ENCODE measurements at places on chromosomes 6 and 20.

DNA sequence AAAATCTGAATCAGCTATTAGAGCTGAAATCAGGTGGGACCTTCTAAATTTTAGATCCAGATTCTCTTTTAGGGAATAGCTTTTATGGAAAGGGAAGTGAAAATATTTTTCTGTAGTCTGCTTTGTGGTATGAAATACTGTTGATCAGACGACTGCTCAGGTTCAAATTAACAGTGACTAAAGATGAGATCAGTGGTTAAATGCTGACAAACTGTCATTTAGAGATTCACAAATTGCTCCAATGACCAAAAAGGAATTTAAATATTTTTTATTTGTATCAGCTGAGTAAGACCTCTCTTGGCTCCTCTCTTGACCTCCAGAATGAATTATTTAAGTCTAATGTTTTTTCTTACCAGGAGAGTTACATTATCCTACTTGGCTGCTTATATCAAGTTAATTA lies 77.3 kb downstream of the KCNQ5 start:
- DNase-seq, result no peak

GRCh38 chr6:161676586-161676985 lies 402.7 kb upstream of the AGPAT4 start:
- no peak for DNase-seq

- DNase-seq, result no peak
Observed at GRCh38 chr6:153591159-153591558, 447.9 kb upstream of the OPRM1 start.

GRCh38 chr20:11128220-11128718 lies 454.5 kb upstream of the JAG1 start:
- no peak for DNase-seq

DNA sequence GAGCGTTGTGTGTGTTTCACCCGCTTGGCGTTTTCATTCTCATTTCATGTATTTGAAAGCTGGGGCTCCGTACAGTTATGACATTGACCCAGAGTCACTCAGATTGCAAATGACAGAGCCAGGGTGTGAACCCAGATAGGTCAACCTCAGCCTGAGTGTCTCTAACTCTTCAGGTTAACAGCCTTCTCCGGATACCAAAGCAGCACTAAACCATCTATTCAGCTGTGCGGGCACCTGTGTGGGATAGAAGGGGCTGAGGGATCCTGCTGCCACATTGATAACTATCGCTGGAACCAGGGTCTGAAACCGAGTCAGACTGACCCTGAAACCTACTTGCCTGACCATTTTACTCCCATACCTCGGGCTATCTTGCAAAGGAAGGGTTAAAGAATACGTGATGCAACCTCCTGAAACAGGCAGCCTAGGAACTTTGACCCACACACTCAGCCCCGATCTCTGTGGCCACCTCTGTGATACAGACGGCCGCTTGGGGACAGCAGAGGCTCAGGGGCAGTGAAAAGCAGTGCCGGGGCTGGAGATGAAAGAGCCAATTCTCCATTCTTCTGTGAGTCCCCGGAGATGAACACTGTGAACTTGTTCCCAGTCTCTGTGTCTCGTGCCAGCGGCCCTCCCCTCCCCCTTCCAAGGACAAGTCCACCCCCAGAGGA lies 233.5 kb upstream of the QKI start:
- no peak for DNase-seq

- no peak for DNase-seq
Observed at GRCh38 chr6:104653781-104654180, 205.9 kb downstream of the HACE1 start.

DNA sequence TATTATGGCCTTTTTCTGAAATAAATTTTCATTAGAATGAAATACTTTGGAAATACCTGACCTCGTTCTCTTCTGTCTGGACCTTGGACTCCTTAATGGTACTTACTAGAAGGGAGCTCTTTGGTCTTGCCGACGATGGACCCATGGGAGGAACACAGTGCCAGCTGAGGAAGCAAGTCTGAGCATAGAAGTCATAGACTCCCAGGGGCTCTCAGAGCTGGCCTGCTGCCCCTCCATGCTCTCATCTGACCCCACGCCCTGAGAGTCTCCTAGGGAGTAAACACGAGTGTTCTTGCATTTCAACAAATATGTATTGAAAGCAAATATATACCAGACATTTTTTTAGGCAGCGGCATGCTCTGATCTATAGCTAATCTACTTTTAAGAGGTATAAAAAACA lies 87.8 kb downstream of the PLEKHG1 start:
- no peak for DNase-seq
